Activated naive CD8-positive, alpha-beta T cell treated with anti-CD3 and anti-CD28 coated beads, Interleukin-2, amount 10 ng/mL, durations not matched to agents 7 days and 5 days (primary cell): ENCODE measurements at places on chromosomes 16 and 17. TPM values are rescaled to one million over a fixed set of nuclear protein-coding genes. Genes with fewer than 3 reads are reported as not detected.

TMC6 gene
- 638 TPM for total RNA-seq

DNA sequence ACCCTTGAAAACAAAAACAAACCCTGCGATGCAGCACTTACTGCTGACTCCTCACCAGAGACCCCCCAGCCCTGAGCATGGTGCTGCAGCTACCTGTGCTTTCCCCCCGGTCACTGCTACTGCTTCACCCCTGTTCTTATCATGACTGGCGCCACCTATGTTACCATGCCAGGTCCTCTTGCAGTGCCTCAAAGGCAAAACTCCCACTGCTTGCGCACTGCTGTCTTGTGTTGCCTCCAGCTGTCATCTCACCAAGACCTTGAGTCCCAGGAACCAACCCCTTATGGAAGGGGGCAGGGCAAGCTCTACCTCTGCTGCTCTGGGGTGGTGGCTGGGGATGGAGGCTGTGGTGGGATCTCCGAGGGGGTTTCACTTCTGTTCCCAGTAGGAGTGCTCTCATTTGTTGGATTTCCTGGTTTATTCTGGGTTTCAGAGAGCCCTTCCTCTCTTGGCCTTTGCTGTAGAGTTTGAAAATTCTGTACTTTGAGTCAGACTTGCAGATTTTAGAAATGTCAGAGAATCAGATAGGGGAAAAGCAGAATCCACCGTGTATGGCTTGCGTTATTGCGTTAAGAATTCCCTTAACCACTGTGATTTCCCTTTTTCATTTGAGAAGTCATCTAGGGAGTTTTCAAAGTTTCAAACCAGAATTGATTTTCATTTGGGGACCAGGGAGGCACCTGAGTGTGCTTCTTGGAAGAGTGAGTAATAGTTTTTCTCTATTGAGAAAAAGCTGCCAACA is 96.6 kb downstream of the SPECC1 start:
- DNase-seq, result no peak

- no peak for DNase-seq
These were observed 1.7 kb downstream of the SMTNL2 start for GRCh38 chr17:4586043-4586442.

MRM1 gene
- total RNA-seq, result 9.0 TPM

ZC3H18 gene
- total RNA-seq, result 83.4 TPM

ZNF594 gene
- total RNA-seq, result 17.5 TPM

DNA sequence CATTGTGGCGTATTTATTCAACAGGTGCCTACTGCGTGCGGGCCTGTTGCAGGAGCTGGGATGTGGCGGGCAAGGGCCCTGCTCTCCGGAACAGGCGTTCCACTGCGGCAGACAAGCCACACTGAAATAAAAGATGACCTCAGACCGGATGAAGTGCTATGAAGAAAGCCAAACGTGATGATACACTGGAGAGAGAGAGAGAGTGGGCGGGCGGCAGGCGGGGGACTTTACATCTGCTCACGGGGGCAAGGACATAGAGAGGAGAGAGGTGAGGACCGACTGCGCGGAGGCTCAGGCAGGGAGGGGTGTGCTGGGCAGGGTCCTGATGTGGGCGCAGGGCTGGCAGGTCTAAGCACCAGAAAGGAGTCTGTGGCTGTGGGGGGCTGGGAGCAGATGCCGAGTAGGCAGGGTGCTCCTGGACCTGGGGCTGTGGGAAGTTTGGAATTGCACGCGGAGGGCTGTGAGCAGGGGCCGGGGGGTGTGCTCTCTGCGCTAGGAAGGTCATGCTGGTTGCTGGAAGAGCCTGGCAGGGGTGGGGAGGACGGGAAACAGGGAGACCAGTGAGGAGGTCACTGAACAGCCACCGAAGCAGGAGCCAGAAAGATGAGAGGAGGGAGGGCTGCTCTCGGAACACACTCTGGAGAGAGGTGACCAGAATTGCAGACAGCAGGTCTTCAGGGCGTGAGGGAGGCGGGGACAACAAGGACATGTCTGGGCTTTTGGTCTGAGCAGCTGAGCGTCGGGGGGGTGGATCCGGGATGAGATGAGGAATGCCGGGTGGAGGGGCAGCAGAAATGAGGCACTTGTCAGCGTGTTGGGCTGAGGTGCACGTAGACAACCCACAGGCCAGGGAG is 9.9 kb downstream of the MXRA7 start:
- DNase-seq, result no peak
